ENCODE measurements at places on chromosomes 7 and 10. TPM values are rescaled to one million over a fixed set of nuclear protein-coding genes. Genes with fewer than 3 reads are reported as not detected.

DNA sequence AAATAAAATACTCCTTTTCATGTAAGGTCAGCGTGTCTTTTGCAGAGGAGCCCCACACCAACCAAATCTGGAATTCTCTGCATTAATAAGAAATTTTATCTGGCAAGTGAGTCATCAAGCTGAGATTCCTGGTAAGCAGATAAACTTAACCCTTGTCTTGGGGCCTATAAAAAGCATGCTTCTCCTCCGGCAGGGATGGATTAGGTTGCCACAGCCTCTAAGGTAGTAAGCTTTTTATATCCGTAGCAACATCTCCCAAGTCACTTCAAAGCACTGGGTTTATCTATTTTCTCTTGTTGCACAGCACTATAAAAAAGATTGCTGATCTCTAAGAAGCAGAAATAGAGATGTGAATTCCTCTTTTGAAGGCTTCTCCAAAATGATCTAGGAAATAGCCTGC, 202.8 kb upstream of the NOBOX start:
- DNase-seq = no peak

DNA sequence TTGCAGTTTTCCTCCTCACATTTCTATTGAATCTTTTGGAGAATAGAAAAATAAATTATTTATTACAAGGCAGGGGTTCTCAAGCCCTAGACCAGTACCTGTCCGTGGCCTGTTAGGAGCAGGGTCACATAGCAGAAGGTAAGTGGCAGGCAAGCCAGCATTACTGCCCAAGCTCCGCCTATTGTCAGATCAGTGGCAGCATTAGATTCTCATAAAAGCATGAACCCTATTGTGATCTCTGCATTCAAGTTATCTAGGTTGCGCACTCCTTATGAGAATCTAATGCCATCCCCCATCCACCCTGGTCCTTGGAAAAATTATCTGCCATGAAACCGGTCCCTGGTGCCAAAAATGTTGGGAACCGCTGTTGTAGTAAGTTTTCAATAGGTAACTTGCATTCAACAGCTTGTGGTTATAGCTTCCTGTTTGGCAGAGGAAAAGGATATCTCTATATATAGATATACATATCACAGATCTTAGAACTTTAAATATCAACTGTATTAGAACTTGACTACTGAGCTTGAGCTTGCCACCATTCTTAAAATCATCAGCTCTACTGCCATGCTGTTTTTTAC, 165.1 kb downstream of the AHR start:
- DNase-seq = no peak

The PKD2L1 gene
- not detected for total RNA-seq

DNA sequence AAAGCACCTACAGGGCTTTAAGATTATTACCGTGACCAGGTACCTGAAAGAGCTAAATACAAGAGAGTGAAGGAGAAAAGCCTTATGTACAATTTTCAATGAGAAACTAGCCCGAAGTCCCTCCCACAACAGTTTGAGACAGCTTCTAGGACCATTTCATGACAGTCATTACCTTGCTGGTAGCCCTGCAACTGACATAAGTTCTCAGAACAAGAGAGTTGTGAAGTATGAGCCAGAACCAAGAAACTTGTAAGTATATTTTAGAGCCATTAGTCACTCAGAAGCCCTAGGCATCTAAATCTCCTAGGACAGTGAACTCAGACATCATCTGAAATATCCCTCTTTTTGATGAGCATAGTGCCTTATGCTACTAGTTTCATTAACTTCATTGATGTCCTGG, 792.1 kb downstream of the GRM8 start:
- DNase-seq = no peak

GRCh38 chr7:108572480-108572879, 2.8 kb downstream of the DNAJB9 start:
- no peak for DNase-seq

GRCh38 chr10:15684768-15685167, 35.0 kb downstream of the ITGA8 start:
- DNase-seq = no peak

The CALHM1 gene
- total RNA-seq = not detected

GRCh38 chr10:9635691-9636090, 1382.0 kb upstream of the CELF2 start:
- DNase-seq = peak; percentile 88

- no peak for DNase-seq
These were observed 346.3 kb downstream of the DNAJB6 start for GRCh38 chr7:157682946-157683746.

- DNase-seq = no peak
These were observed 608 bp upstream of the UBN2 start for GRCh38 chr7:139230484-139230773.

GRCh38 chr7:149564340-149565095, 66.9 kb upstream of the ZNF746 start:
- DNase-seq = no peak

DNA sequence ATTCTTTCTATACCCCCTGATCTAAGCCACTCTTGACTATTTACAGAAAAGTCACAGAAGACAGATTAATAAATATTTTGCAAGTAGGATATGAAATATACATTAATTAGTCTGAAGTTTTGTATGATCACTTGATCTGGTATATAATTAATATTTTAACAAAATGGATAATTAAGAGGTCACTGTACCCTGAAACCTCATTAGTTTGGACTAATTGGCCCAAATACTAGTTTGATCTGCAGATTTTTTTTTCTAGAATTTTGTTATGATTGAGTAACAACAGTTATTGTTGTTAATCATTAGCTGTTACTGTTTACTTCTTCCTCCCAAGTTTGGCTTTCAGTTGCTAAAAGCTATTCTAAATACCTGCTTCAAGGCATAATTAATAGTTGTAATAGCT, 2.7 kb downstream of the NHLRC2 start:
- DNase-seq = no peak

The MBLAC1 gene
- 2.5 TPM for total RNA-seq

DNA sequence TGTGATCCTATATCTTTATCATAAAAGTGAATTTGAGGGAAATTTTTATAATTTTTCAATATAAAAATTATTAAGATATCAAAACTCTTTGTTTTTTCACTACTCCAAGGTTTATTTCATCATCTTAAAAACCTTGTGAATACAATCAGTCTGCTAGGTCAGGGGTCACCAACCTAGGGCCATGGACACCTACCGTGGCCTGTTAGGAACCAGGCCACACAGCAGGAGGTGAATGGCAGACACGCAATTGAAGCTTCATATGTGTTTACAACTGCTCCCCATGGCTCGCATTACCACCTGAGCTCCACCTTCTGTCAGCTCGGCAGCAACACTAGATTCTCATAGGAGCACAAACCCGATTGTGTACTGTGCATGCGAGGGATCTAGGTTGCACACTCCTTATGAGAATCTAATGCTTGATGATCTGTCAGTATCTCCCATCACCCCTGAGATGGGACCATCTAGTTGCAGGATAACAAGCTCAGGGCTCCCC, 271.2 kb upstream of the C7orf33 start:
- DNase-seq = no peak

DNA sequence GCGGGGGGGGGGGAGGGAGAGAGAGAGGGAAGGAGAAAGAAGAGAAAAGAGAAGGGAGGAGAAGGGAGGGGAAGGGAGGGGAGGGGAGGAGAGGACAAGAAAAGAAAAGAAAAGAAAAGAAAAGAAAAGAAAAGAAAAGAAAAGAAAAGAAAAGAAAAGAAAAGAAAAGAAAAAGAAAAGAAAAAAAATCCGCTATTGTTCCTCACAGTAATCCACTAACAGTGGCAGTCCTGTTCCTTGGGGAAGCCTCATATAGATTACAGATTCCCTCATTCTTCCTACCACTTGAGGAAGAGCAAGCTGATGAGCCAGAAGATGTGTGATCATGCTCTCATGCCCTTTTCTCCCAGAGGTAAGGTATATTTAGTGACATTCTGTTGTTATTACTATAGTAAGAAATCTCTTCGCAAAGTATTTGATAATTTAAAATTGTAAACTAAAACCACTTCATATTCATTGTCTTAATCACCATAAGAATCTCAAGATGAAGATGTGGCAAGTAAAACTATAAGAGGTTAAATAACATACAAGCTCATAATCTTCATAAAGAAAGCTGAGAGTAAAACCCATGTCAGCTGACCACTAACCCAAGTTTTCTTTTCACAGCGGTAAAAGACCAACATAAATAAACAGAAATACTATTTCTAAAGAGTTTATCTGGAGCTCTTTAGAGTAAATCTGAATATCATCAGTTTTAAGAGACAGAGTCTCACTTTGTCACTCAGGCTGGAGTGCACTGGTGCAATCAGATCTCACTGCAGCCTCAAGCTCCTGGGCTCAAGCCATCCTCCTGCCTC, 128.1 kb downstream of the JMJD1C start:
- no peak for DNase-seq

The GAD2 gene
- total RNA-seq = not detected

The HYAL4 gene
- not detected for total RNA-seq

The WDFY4 gene
- 0.66 TPM for total RNA-seq

DNA sequence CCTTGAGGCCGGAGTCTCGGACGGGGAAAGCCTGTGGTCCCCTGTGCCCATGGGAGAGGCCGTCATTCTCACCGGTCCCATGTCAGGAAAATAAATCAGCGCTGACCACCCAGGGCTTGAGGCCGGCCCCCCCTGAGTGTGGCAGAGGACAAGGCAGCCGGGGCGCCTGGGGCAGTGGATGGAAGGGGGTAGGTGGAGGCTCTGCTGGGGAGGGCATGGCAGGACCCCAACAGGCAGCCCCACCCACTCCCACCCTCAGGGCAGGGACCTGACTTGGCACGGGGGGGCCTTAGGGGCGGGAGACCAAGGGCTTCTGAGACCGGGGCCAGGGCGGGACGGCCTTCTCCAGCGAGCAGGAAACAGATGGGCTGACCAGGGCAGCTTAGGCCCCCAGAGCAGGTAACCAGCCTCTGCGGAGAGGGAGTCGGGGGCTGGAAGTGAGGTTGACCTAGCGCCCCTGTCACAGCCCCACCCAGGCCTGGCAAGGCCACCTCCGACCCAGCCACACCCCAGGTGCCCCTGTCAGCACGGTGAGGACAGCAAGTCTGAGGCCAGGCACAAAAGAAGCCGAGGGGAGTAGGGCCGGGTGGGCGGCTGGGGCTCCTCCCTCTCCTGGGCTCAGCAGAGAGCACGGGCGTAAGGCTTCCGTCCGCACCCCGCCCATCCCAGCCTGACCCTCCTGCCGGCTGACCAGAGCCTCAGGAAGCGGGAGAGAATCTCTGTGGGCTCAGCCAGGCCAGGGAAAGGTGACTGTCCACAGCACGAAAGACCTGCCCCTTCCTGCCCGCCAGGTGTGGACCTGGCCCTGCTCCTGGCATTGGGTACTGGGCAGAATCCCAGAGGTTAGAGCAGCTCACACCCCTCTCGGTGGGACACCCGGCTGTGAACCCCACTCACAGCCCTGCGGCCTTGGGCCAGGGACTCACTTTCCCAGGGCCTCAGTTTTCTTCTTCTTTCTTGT, 87.4 kb downstream of the FOXL3 start:
- no peak for DNase-seq

The COL1A2 gene
- total RNA-seq = 2,400 TPM

The SLC29A4 gene
- total RNA-seq = 6.4 TPM

GRCh38 chr10:34102237-34102673, 712.8 kb downstream of the PARD3 start:
- DNase-seq = peak; percentile 50

DNA sequence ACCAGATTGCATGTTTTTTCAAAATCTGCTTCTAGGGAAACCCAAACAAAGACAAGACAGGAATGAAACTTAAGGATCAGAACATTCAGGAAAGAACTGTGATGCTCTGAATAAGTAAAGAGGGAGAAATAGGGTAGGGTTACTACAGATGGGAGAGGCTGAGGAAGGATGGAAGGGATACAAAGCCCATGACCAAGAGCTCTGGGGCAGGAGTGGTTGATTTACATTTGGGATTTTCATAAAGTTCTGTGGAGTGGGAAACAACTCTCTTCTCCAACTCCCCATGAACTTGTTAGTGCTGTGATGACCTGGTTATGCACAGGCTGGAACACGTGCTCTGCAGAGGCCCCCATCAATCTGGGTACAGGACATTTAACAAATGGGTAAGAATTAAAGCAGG, 216.0 kb upstream of the KLF14 start:
- no peak for DNase-seq
